ENCODE measurements at places on chromosomes 12 and 14.

DNA sequence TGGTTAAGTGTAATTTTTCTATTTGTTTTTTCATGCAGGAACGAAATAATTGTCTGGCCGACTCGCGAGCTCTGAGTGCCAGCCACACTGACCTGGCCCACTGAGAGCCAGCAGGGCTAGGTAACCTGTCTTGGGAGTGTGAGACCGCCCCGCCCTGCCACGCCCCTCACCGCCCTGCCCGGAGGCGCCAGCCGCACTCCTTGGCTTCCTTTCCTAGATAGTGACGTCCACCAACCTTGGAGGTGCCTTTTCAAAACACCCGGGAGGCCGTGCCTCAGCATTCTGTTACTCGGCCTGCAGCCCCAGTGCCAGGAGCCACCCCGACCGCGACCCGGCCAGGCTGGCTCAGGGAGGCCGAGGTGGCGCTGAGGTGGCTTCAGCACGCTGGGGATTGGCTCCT lies 21.7 kb downstream of the XRCC3 start:
- DNase-seq: no peak

- DNase-seq: no peak
Measured at GRCh38 chr14:100079726-100080005, 14.4 kb downstream of the EVL start.

- no peak for DNase-seq
Measured at GRCh38 chr14:89325299-89325883, 91.6 kb downstream of the FOXN3 start.

- no peak for DNase-seq
Measured at GRCh38 chr14:59803052-59803540, 67.5 kb downstream of the RTN1 start.

- DNase-seq: no peak
Measured at GRCh38 chr12:66836623-66837310, 157.9 kb upstream of the GRIP1 start.

- no peak for DNase-seq
Measured at GRCh38 chr14:22232933-22233332, 356.1 kb downstream of the DAD1 start.

- no peak for DNase-seq
Measured at GRCh38 chr12:19220852-19221466, 91.4 kb downstream of the PLEKHA5 start.

DNA sequence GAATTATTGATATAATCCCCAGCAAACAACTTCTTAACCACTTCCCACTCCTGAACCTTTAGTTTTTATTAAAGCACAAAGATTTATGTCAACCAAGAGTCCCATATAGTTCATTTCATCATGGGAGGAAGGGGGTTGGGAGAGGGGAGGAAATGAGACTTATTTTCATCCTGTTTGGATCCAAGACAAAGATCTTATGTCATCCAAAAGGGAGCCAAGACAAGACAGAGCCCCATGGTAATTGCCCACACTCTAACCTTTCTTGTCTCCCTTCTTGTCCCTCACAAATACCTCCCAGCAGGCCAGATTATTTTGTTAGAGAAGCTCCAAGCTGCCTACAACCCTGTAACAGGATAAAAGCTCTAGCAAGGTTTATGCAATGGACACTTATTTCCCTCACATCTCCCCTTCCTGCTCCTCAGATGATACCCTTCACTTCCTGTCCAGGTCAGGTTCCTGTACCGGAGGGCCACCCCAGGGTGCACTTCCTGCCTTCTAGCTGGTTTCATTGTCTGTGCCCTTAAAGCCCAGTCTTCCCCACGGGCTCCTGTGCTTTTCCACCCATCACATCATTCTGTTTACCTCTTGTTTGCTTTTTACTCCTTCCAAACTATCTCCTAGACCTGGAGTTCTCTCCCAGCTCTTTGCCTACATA lies 123.7 kb upstream of the MDM1 start:
- DNase-seq: no peak

- no peak for DNase-seq
Measured at GRCh38 chr12:12891881-12892355, 556 bp downstream of the GPRC5A start.

- no peak for DNase-seq
Measured at GRCh38 chr14:100271247-100271939, 32.4 kb downstream of the YY1 start.

- no peak for DNase-seq
Measured at GRCh38 chr12:79988368-79988767, 53.5 kb upstream of the PPP1R12A start.

GRCh38 chr12:93868771-93869170 lies 191.6 kb downstream of the CRADD start:
- DNase-seq: no peak

DNA sequence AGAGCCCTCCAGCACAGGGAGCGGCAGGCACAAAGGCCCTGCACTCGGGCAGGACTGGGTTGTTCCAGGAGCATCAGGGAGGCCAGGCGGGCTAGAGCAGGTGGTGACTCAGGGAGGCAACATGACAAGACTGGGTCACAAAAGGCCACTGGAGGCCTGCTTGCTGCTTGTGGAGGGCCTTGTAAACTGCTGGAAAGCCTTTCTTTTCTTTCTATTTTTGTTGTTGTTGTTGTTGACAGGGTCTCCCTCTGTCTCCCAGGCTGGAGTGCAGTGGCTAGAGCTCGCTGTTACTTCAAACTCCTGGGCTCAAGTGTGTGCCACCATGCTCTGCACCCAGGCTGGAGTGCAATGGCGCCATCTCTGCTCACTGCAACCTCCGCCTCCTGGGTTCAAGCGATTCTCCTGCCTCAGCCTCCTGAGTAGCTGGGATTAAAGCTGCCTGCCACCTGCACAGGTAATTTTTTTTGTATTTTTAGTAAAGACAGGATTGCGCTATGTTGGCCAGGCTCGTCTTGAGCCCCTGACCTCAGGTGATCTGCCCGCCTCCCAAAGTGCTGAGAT lies 11.8 kb upstream of the RCOR1 start:
- DNase-seq: no peak

- no peak for DNase-seq
Measured at GRCh38 chr12:75419841-75420240, 29.0 kb downstream of the GLIPR1L2 start.

GRCh38 chr14:58639842-58640484 lies 2.2 kb downstream of the DACT1 start:
- DNase-seq: no peak

GRCh38 chr12:39300799-39301198 lies 142.1 kb downstream of the KIF21A start:
- no peak for DNase-seq

DNA sequence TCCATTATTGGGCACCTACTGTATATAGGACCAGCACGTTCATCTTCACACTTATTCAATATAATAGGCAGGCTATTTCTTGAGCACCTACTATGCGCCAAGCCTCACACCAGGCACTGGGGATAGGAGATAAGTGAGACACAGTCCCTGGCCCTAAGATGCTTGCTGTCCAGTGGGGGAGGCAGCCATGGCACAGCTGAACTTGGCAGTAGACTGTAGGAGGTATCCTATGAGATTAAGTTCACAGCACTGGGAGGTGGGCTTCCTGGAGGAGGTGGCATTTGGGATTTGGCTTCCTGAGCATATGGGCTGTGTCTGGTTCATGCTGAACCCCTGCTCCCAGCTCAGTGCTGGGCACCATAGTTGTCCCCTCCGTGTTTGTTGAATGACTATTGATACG lies 65.1 kb downstream of the MVK start:
- DNase-seq: no peak

DNA sequence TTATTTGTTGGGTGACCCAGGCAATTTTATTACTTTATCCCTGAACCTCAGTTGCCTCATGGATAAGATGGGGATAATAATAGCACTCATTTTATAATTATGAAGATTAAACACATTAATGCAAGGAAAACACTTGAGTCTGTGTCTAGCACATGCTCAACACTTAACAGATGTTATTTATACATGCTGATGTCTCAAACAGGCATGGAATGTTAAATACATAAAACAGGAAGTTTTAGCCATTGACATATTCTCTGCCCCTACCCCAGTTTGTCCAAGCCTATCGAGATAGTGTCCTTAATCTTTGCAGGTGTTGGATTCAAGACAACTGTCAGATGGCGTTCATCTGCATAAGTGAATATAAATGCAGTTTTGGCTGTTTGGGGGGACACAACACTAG lies 109.8 kb downstream of the SCAF11 start:
- no peak for DNase-seq

- no peak for DNase-seq
Measured at GRCh38 chr12:121866331-121866730, 7.7 kb upstream of the HPD start.

GRCh38 chr14:94612174-94612573 lies at the start of gene SERPINA3:
Gene SERPINA3 (plus strand): TSS chr14:94612391. CDS start chr14:94614442, 2,051 bp downstream.
- no peak for DNase-seq

DNA sequence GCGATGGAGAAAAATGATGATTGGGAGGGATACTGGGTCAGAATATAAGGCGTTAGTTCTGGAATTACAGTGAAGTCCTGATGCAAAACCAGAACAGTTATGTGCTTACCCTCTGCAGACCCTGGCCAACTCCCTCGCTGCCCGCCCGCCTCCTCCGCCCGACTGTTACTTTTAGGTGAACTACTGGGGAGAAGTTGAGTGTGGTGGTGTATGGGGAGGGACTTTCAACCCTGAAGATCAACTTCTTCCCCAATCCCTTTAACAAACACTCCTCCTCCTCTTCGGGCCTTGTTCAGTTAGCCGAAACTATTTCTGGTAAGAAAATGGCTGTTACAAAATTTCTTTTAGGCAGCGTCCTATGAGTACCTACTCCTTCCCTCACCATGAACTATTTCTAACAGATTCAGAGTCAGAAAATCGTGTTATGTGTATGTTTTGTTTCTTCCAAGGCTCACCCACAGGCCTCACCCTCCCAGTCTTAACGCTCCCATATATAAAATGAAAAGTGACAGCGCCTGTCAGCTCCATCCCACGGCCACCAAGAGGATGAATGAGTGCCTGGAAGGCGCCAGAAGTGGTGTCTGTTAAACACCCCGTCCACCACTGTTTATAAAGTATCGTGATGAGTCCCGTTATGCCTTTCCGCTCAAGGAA lies 1.3 kb downstream of the FBXO33 start:
- no peak for DNase-seq

GRCh38 chr12:6854036-6854435 lies 2.1 kb downstream of the USP5 start:
- no peak for DNase-seq

DNA sequence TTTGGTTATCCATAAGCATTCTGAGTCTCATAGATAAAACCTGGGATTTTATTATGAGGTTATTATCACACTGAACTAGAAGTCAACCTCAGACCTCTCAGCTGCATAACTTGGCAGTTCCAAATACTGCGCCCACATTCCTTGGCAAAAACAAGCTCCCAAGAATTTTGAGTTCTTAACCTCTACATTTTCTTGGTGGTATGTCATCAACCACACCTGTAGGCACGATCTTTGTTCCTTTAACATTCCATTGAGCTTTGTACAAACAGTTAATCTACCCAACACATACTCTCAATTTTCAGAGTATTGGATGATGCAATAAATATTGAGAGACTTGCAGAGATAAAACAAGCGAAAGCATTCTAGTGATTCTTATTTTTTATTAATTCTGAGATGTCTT lies 371.8 kb upstream of the PRICKLE1 start:
- no peak for DNase-seq

- DNase-seq: no peak
Measured at GRCh38 chr12:99435095-99435791, 212.3 kb upstream of the GARIN6 start.

DNA sequence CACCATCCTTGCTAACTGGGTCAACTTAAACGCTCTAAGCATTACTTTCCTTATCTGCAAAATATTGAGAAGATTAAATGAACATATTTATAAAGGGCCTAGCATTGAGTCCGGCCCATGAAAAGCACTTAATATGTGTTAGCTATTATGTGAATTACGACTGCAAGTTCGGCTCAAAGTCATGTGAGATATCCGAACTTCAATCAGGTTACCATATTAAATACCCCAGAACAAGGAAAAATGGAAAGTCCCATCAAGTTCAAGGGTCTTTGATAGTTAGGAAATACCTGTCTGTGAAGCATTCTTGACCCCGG lies 487 bp upstream of the NRDE2 start:
- DNase-seq: no peak

DNA sequence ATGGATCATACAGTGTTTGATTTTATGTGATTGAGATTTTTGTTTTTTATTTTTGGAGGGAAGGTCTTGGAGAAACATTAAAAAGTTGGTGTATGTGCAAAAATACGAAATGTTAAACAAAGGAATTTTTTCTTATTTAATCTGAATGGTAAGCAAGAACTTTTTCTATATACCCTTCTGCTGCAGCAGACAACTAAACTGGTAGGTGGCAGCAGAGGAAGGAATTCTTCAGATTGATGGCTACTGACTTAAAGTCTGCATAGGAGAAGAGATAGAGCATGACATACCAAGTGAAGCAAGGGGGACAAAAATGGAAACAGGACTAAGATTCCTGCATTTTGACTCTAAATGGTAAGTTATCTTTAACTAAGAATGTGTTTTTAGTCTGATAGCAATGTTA lies 42.0 kb upstream of the A2ML1 start:
- no peak for DNase-seq

DNA sequence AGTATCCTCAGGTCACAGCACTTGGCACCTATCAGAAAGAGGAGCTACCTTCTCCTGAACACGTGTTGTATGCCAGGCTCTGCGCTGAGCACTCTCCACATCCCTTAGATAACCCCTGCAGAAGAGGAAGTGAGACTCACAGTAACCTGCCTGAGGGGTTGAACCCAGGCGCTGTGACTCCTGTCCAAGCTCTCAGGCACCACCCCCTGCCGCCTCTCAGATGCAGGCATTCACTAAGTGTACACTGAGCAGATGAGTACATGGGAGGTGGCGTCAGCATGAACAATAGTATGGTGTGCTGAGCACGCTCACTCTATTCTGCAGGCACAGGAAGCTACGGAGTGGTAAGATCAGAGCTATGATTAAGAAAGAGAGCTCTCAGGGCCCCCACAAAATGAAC lies 21.0 kb upstream of the RIC8B start:
- DNase-seq: peak; percentile 34

DNA sequence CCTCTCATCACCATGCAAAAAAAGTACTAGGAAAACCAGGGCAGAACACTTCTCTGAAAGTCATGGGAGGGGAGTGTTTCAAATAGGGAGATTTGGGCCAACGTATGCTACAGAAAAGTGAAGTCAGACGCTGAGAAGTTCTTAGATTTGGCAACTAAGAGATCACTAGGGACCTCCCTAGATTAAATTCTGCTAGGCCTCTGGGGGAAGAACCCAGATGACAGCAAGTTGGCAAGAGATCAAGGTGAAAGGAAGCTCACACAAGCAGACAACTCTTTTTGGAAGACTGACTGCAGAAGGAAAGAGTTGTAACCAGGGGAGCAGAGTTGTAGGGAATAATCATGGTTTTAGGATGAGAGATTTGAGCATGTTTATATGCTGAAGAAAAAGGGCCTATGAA lies 20.7 kb downstream of the IQSEC3 start:
- DNase-seq: no peak

GRCh38 chr14:26872515-26873361 lies 274.9 kb upstream of the NOVA1 start:
- DNase-seq: no peak

DNA sequence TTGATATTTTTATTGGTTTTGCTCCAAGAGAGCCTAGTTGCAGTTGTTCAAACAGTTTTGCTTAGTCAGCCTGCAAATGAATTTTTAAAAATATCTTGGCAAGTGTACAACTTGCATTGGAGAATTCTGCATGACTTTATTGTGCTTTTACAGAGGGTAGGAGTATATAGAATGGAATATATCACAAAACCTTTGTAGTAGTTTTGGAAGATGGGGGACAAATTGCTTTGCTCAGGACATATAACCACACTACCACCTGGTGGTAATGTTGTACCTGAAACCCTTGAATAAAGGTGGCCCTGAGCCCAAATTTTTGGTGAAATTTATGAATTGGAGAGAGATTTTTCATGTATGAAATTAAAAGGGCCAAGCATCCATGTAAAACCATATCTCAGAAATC lies 645.2 kb downstream of the MED13L start:
- DNase-seq: no peak
